ENCODE measurements at places on chromosomes 12 and 14. TPM values are rescaled to one million over a fixed set of nuclear protein-coding genes. Genes with fewer than 3 reads are reported as not detected.

The HVCN1 gene
- total RNA-seq: 11.9 TPM

The VPS37B gene
- 23.9 TPM for total RNA-seq

The ANHX gene
- total RNA-seq: not detected

The LTBP2 gene
- 11.9 TPM for total RNA-seq

The AKAP5 gene
- total RNA-seq: 0.16 TPM

The STAB2 gene
- total RNA-seq: 0.05 TPM

The TCP11L2 gene
- total RNA-seq: 122 TPM

The NPAS3 gene
- 1.7 TPM for total RNA-seq

The TMEM132C gene
- 2.2 TPM for total RNA-seq

The GPD1 gene
- 38.3 TPM for total RNA-seq

The ASPG gene
- 44.1 TPM for total RNA-seq

The NRL gene
- 0.75 TPM for total RNA-seq

The BCAT1 gene
- total RNA-seq: 5.1 TPM

The INF2 gene
- 28.3 TPM for total RNA-seq

The AMN gene
- total RNA-seq: not detected

The RNASE1 gene
- 317 TPM for total RNA-seq

The C3AR1 gene
- 7.3 TPM for total RNA-seq

The CIROP gene
- not detected for total RNA-seq

The SPRYD3 gene
- total RNA-seq: 37.8 TPM

The ACSM4 gene
- total RNA-seq: not detected

The CPSF6 gene
- total RNA-seq: 29.3 TPM

The TAS2R42 gene
- total RNA-seq: not detected

The GMFB gene
- 27.6 TPM for total RNA-seq

The PRICKLE1 gene
- 14.4 TPM for total RNA-seq

The REP15 gene
- total RNA-seq: 6.3 TPM

The KRT82 gene
- total RNA-seq: not detected

The ANKRD33 gene
- total RNA-seq: not detected

The MCRS1 gene
- total RNA-seq: 83.0 TPM

The RIMBP2 gene
- total RNA-seq: not detected

The C12orf42 gene
- total RNA-seq: 0.22 TPM

The BICDL1 gene
- total RNA-seq: 0.35 TPM

The CLEC6A gene
- total RNA-seq: not detected

The SMOC1 gene
- 1.8 TPM for total RNA-seq

The POTEM gene
- not detected for total RNA-seq

The PTGES3 gene
- 132 TPM for total RNA-seq

The GLI1 gene
- total RNA-seq: 0.56 TPM

The STK38L gene
- total RNA-seq: 55.1 TPM

The CCDC198 gene
- total RNA-seq: not detected

The KRT73 gene
- not detected for total RNA-seq

The HCAR2 gene
- 0.27 TPM for total RNA-seq

The RNF212B gene
- total RNA-seq: not detected

Data from Right ventricle myocardium superior (tissue), 1 donor.